ENCODE measurements at places on chromosomes 2 and 18. TPM values are rescaled to one million over a fixed set of nuclear protein-coding genes. Genes with fewer than 3 reads are reported as not detected.

The EMILIN1 gene
- total RNA-seq = 790 TPM

The GKN2 gene
- total RNA-seq = not detected

The RAX gene
- not detected for total RNA-seq

The DCC gene
- under 0.01 TPM for total RNA-seq

The CENPA gene
- total RNA-seq = 7.7 TPM

The BOK gene
- total RNA-seq = 23.3 TPM

The C18orf54 gene
- total RNA-seq = 4.5 TPM

The AOX1 gene
- total RNA-seq = 23.7 TPM

The CTLA4 gene
- total RNA-seq = not detected

The VWC2L gene
- total RNA-seq = not detected

The SERPINB3 gene
- under 0.01 TPM for total RNA-seq

The RALBP1 gene
- total RNA-seq = 58.1 TPM

The ASB18 gene
- not detected for total RNA-seq

The LYG2 gene
- not detected for total RNA-seq

The TMEM169 gene
- 0.16 TPM for total RNA-seq

The FEZ2 gene
- total RNA-seq = 37.4 TPM

The NPPC gene
- not detected for total RNA-seq

The GCG gene
- total RNA-seq = not detected

The IGFBP5 gene
- 1,071 TPM for total RNA-seq

The UNC80 gene
- not detected for total RNA-seq

The POTEI gene
- total RNA-seq = not detected

The EHD3 gene
- 36.4 TPM for total RNA-seq

The DCDC2C gene
- not detected for total RNA-seq

The MBOAT2 gene
- 34.9 TPM for total RNA-seq

The EPB41L3 gene
- 44.6 TPM for total RNA-seq

The PTRHD1 gene
- 46.9 TPM for total RNA-seq

The CRYGC gene
- not detected for total RNA-seq

The UGT1A4 gene
- total RNA-seq = not detected

The GPR17 gene
- not detected for total RNA-seq

The STON1 gene
- 7.5 TPM for total RNA-seq

The LIMS4 gene
- total RNA-seq = not detected
